Pancreas (tissue), 10 donors: ENCODE measurements at places on chromosomes 16 and 17. TPM values are rescaled to one million over a fixed set of nuclear protein-coding genes. Genes with fewer than 3 reads are reported as not detected.

The TLK2 gene
- polyA plus RNA-seq: 6.2 TPM

The UNKL gene
- 7.6 TPM for polyA plus RNA-seq

The NPIPA2 gene
- 6.1 TPM for polyA plus RNA-seq

The MYO1C gene
- 69.3 TPM for polyA plus RNA-seq

The TNFRSF13B gene
- not detected for polyA plus RNA-seq

The KRT20 gene
- polyA plus RNA-seq: not detected

The GNAO1 gene
- 7.6 TPM for polyA plus RNA-seq

The MPO gene
- not detected for polyA plus RNA-seq

The RHBDL1 gene
- polyA plus RNA-seq: 5.1 TPM

DNA sequence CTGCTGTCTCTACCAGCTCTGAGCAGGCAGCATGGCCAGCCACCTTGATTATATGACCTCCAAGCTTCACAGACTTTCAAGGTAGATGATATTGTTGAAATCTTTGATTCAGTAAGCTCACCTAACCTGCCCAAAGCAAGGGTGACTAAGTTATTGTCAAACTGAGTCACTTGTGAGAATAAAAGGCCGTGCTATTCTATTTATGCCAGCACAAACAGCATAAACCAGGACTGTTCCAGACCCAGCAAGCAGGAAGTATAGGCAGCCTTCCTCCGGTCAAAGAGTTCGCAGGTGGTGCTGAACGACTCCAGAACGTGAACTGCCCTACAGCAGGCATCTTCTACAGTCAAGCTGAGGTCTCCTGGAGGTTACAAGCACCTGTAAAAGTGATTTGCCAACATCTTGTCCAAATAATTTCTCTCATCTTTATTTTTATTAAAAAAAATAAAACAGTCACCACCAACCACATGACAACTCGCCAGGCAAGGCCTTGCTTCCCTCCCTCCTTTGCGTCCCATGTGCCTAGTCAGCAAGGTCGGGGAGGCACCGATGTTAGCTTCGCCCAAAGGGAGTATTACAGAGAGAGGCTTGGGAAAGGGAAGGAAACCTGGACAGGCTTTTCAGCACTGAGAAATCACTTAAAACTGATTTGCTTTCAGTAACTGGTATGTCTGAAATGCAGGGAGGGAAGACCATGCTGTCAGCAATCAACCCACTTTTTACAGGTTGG lies 10.8 kb downstream of the ARL2BP start:
- DNase-seq: no peak

- no peak for DNase-seq
Observed at GRCh38 chr17:78170692-78171590, 2.6 kb downstream of the SYNGR2 start.

GRCh38 chr17:82794781-82795482 lies 43.1 kb downstream of the TBCD start:
- no peak for DNase-seq

DNA sequence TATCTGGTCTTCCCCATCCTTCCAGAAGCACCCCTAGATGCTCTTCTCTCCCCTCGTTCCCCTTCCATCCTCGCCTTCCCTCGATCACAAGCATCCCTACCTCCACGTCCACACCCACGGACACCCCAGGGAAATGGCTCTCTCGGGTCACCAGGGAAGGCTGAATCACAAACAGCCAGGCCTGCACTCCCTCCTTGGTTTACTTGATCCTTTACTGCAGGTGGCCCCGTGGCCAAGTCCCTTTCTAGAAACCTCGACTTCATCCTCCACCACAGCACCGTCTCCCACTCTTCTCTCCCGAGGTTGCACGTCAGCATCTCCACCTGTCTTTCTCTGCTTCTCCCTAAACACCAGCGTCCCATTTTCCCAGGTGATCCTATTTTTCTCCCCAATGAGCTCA lies 6.5 kb upstream of the RBFOX3 start:
- peak; percentile 9 for DNase-seq

DNA sequence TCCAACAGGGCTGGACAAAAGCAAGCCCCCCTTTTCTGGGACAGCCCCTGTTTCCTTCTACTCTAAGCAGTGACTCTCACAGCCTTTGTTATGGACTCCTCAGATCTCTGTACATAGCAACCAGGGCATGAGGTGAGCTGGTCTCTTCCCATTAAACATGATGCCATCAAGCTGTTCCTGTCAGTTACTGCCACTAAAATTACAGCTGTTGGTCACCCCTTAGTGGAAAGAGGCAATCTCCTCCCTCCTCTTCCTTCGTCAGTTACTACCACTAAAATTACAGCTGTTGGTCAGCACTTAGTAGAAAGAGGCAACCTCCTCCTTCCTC lies 95.2 kb upstream of the SMIM36 start:
- DNase-seq: no peak

DNA sequence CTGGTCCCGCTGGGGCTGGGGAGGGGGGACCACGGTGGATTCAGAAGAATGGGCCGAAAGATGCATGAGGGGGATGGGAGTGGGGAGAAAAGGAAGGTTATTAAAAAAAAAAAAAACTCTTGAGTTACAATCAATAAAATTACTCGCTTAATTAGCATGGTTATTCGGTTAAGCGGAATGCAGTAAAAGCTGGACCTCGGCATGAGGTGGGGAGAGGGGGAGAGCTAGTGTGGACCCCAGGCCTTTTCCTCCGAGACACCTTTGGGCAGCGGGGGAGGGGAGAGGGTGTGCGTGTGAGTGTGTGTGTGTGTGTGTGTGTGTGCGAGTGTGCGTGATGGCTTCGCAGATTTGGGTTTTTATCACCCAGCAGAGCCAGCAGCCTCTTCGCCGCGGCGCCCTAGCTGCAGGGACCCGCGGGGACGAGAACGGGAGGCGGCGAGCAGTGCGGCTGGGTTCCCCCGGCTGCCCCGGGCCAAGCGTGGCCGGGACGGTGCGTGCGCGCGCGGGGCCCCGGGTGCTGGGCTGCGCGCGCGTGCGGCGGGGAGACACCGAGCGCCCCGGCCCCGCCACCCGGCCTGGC lies 3.7 kb downstream of the BAHCC1 start:
- DNase-seq: peak; percentile 66

DNA sequence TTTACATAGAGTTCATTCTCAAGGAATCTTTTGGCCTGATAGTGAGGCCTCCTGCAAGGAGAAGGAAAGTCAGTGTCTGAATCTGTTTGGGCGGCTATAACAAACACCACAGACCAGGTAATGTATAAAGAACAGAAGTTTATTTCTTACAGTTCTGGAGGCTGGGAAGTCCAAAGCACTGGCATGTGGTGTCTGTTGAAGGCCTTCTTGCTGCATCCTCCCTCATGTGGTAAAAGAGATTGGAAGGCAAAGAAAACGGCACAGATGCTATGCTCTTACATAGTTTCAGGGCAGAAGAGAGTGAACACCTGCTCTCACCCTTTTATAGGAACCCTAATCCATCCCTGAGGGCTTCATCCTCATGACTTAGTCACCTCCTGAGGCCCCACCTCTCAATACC lies 31.2 kb upstream of the DNAJA2 start:
- DNase-seq: no peak

DNA sequence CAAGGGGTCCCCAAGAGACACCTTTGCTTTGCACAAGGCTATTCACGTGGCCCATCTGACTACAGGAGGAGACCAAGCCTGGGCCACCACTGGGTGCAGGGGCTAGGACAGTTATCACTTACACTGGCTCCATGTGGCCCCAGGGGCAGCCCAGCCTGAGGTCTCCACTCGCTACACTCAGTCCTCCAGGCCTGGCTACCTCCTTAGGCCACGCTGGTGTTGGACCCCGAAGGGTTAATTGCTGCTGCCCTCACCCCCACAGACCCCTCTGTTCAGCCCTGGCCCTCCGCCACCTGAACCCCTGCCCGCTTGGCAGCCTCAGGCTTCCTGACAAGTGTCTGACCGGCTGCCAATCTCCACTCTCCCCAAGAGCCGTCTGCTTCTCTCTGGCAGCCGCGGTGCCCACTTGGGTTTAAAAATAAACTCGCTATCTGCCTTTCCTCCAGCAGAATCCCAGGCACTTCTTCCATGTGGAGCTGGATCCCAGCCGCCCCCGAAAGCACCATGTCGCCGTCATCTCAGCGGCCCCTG lies 27.8 kb downstream of the ADAM11 start:
- DNase-seq: peak; percentile 23

DNA sequence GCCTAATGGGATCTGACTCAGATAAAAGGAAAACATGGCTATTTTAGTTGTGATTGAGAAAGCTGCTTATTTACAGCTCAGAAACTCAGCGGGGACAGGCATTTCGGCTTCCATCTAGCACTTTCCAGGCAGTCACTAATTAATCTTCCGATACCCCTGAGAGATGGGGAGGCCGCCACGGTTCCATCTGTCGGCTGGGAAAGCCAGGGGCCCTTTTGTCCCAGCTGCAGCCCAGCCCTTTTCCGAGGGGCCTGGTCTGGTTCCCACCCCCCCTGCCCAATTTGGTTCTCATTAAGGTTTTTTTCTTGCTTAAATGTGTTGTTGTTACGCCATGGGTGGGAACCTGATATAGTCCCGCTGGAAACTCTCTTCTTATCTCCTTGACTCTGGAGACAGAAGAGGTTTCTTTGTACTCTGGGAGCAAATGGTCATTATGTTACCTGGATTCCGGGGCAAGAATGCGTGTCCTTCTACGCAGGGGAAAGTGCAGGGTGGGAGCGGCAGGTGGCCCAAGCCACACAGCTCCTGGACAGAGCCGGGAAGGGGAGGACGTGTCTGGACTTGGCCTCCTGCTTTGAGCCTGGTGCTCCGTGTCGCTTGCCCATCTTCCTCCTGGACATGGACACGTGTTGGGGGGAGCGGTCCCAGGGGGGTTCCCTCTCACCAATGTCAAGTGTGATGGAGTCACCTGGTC lies 50.9 kb upstream of the GSE1 start:
- DNase-seq: no peak

DNA sequence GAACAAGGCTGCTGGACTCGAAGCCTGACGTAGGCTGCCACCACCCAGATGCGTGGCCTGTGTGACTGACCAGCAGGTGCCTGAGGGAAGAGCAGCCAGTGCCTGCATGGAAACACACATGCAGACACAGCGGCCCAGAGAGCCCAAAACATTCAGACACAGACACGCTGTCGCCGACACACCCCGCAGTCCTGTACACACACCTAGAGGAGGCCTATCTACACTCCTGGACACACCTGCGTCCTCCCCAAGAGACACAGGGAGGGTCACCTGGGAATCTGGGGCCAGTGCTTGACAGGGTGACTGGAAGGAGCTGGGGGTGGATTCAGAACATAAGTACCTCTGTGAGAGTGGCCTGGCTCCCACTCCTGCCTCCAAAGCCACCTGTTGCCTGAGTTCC lies 6.1 kb upstream of the TSPOAP1 start:
- no peak for DNase-seq

GRCh38 chr17:3795390-3796102 lies 5.4 kb downstream of the ITGAE start:
- DNase-seq: no peak

- DNase-seq: no peak
Observed at GRCh38 chr16:57132470-57132869, 40.1 kb downstream of the CPNE2 start.

- no peak for DNase-seq
Observed at GRCh38 chr17:17109907-17110306, 67.7 kb downstream of the MPRIP start.

- no peak for DNase-seq
Observed at GRCh38 chr16:88379694-88380040, 3.1 kb upstream of the ZNF469 start.

DNA sequence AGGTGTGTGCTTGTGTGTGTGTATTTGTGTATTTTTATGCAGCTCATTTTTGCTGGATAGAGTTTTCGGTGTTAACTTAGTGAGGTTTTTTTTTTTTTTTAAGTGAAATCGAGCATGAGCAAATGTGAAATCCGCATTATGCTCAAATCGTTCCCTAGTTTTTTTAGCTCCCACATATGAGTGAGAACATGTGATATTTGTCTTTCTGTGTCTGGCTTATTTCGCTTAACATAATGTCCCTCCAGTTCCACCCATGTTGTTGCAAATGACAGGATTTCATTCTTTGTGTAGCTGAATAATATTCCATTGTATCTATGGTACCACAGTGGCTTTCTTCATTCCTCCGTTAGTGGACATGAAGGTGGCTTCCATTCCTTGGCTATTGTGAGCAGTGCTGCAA lies 1103.3 kb upstream of the EEF2KMT start:
- DNase-seq: no peak

- DNase-seq: no peak
Observed at GRCh38 chr17:55690105-55690508, 32.6 kb downstream of the TMEM100 start.

DNA sequence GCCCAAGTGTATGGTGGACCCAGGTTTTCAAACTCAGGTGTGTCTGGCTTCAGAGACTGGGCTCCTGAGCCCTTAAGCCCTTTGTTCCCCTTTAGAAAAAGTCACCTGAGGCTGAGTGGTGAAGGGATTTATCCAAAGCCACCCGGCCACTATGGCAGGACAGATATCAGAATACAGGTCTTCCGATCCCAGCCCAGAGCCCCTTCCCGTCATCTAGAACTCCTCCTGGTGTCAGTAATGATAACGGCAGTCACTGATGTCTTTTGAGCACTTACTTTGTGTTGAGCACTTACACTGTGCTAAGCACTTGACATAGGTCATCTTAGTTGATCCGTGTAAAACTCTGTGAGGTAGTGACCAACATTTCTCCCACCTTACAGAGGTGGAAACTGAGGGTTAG lies 16.6 kb downstream of the NOD2 start:
- DNase-seq: no peak
